ENCODE measurements at places on chromosomes 5 and 9.

DNA sequence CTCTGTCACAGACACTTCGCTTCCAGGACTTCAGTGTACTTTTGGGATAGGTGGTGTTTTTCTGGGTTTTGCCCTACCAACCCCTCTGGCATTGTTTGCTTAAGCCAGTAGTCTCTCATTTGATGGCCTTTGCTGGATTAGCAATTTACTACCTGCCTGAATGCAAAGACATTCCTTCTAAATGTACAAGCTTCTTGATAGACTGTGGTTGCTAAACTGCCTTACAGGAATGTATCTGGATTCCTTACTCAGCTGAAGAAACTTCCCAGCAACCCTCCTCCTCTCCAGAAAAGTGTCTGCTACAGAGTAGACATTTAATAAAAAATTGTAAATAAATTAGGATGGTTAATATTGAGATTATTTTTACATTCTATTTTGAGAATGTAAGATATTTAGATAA, 1916.7 kb downstream of the EFNA5 start:
- H3K4me3 ChIP-seq = no peak overlapping the region
- DNase-seq = no peak
- no peak overlapping the region for H3K27ac ChIP-seq

- no peaks in the 10 kb centered on the region for H3K36me3 ChIP-seq
- H3K4me3 ChIP-seq = no peak overlapping the region
- DNase-seq = no peak
- no peaks in the 10 kb centered on the region for H3K4me1 ChIP-seq
- peaks cover 5% of the 10 kb centered on the region for H3K27me3 ChIP-seq
Measured at GRCh38 chr9:98491231-98491651, 217.5 kb downstream of the GABBR2 start.

GRCh38 chr5:74541381-74541781, 99.1 kb downstream of the ENC1 start:
- no peak for DNase-seq
- H3K4me3 ChIP-seq = no peak overlapping the region
- H3K27me3 ChIP-seq = peaks cover 16% of the 10 kb centered on the region
- H3K4me1 ChIP-seq = peaks cover 3% of the 10 kb centered on the region

DNA sequence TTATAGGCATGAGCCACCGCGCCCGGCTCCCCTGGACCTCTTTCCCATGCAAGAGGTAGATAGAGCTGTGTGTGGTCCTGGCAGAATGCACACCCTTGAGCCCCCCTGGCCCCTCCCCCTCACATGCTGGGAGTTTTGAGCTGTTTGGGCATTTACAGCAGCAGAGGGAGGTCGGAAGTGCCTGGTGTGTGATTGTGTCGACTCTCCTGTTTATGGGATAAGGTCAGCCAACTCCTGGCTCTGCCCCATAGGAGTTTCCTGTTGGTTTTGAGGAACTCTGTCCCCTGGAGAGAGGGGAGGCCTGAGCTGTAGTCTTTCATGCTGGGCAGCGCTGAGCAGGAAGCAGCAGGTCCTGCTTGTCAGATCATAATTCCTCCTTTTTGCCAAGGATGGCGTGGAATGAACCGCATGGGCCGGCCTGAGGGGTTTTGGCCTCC, 6.0 kb downstream of the LRRC8A start:
- H3K27ac ChIP-seq = no peak overlapping the region
- no peak for DNase-seq
- no peak overlapping the region for H3K4me3 ChIP-seq

DNA sequence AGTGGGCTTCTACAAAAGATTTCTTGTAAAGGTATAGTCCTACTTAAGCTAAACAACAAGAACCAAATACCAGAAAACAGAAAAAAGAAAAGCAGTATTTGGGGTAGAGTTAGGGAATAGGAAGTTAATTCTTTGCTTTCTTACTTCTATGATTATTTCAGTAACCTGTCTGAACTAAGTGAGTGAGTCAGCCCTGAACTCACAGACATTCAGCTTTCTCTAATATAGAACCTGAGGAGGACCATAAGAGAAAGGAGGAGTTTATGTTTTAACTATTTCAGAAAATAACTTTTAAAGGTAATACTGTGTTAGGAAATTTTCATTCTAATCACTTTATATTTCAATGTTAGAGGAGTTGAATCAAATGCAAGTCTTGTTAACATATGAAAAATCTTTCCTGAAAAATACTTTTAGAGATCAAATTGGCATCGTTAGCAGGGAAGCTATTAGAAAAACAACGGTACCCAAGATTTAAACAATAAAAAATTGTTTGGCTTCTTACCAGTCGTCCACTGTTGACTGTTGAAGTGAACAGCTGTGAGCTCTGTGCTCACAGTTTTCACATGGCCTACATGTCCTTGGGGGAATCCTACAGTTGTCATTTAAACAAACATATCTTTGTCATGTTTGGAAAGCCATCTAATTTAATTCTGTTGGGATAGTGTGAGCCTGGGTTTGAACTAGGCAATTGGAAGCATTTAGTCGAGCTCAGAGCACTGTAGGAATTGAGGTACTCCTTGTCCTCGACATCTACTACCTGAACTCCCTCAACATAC, 19.9 kb upstream of the ZFAND5 start:
- peaks cover 2% of the 10 kb centered on the region for H3K36me3 ChIP-seq
- H3K27ac ChIP-seq = no peak overlapping the region
- H3K4me3 ChIP-seq = no peak overlapping the region
- peaks cover 2% of the 10 kb centered on the region for H3K27me3 ChIP-seq
- peaks cover 14% of the 10 kb centered on the region for H3K4me1 ChIP-seq
- DNase-seq = no peak

- H3K36me3 ChIP-seq = no peaks in the 10 kb centered on the region
- H3K4me3 ChIP-seq = no peak overlapping the region
- DNase-seq = no peak
Measured at GRCh38 chr5:90548069-90548593, 10.5 kb upstream of the ADGRV1 start.

GRCh38 chr5:100654895-100655294, 119.7 kb downstream of the FAM174A start:
- H3K4me1 ChIP-seq = peaks cover 3% of the 10 kb centered on the region
- no peak overlapping the region for H3K4me3 ChIP-seq
- no peak overlapping the region for H3K27ac ChIP-seq
- DNase-seq = no peak
- H3K36me3 ChIP-seq = no peaks in the 10 kb centered on the region

GRCh38 chr9:73118286-73118685, 33.4 kb upstream of the ANXA1 start:
- no peaks in the 10 kb centered on the region for H3K27me3 ChIP-seq
- H3K4me3 ChIP-seq = no peak overlapping the region
- no peak for DNase-seq
- H3K36me3 ChIP-seq = no peaks in the 10 kb centered on the region

DNA sequence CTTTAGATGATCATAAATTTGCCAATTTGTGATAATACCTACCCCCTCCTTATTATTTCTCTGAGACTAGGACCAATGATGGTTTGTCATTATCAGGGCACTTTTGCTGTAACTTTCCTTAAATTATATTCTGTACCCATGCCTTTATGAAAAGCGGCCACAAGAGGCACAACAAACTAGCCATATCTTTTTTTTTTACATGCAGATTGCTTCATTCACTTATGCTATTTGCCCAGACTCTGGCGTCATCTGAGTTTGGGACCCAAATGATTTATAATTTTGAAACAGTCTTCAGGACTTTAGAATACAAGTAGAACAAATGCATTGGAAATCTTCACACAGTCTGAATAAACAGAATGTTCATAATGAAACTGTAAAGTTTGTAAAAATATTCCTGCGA, 408.1 kb downstream of the MAT2B start:
- H3K27me3 ChIP-seq = no peaks in the 10 kb centered on the region
- peaks cover 20% of the 10 kb centered on the region for H3K4me1 ChIP-seq
- H3K36me3 ChIP-seq = no peaks in the 10 kb centered on the region
- DNase-seq = no peak
- no peak overlapping the region for H3K27ac ChIP-seq

GRCh38 chr5:158177146-158177545, 318.2 kb upstream of the CLINT1 start:
- DNase-seq = no peak
- no peaks in the 10 kb centered on the region for H3K36me3 ChIP-seq
- no peak overlapping the region for H3K4me3 ChIP-seq
- no peaks in the 10 kb centered on the region for H3K27me3 ChIP-seq

DNA sequence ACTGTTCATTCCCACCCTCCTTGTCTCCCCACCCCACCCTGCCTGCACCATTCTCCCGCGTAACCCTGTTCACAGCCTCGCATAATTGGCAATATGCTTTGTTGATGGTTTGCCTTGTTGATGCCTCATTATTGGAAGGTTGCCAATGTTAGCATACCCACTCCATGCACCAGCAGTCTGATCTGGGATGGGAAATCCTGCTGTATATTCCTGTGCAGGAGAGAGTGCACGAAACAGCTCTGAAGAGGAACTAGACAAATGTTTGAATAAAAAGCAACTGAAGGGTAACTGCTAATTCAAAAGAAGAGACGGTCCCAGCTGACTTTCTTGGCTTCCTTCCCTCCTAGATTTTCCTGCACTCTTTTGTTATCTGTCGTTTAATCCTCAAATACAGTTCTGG, 271.7 kb upstream of the TLE4 start:
- H3K4me3 ChIP-seq = no peak overlapping the region
- H3K4me1 ChIP-seq = no peaks in the 10 kb centered on the region
- no peak for DNase-seq
- no peaks in the 10 kb centered on the region for H3K36me3 ChIP-seq
- H3K27ac ChIP-seq = no peak overlapping the region
- H3K27me3 ChIP-seq = no peaks in the 10 kb centered on the region

DNA sequence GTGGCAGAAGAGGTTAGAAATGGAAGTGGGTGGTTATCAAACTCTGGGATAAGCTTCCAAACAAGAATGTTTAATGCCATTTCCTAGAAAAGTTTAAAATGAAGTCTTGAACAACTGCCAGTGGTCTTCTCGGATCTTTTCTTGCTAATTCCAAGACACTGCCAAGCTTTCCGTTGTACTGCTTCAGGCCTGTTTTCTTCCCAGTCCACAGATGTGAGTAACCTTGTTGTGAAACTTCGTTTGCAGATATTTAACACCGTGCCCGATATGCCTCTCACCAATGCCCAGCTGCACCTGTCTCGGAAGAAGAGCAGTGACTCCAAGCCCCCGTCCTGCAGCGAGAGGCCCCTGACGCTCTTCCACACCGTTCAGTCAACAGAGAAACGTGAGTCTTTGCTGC, 269.8 kb downstream of the NR3C1 start:
- no peak overlapping the region for H3K27ac ChIP-seq
- no peak for DNase-seq
- H3K36me3 ChIP-seq = peaks cover 10% of the 10 kb centered on the region
- H3K27me3 ChIP-seq = no peaks in the 10 kb centered on the region

DNA sequence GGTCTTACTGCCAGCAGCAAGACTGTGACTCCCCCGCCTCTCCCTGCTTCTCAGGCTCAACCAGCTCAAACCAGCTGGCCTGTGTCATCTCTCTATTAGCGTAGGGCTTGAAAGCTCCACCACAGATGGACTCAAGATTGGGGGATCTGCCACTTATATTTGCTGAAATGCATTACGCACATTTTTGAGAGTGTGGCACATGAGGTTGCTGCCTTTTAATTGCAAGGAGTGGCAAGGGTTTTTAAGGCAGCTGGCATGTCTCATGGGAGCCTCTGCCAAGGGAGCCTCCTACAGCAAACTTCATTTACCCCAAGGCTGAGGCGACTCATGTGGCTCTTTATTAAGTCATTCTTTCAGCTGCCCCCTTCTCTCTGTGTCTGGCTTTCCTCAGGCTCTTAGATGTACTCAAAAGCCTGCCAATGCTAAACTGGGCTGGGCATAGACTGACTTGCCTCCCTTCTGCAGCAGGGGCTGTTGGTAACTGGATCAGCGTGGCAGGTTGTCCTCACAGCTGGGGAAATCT, 219.3 kb downstream of the SMARCA2 start:
- H3K36me3 ChIP-seq = no peaks in the 10 kb centered on the region
- H3K4me1 ChIP-seq = no peaks in the 10 kb centered on the region
- no peak for DNase-seq
- peaks cover 5% of the 10 kb centered on the region for H3K27me3 ChIP-seq
- H3K27ac ChIP-seq = no peak overlapping the region
- no peak overlapping the region for H3K4me3 ChIP-seq

GRCh38 chr5:179301796-179302195, 43.5 kb downstream of the ADAMTS2 start:
- no peak overlapping the region for H3K27ac ChIP-seq
- H3K4me3 ChIP-seq = no peak overlapping the region
- H3K4me1 ChIP-seq = no peaks in the 10 kb centered on the region
- H3K27me3 ChIP-seq = peaks cover 1% of the 10 kb centered on the region
- H3K36me3 ChIP-seq = no peaks in the 10 kb centered on the region
- no peak for DNase-seq

DNA sequence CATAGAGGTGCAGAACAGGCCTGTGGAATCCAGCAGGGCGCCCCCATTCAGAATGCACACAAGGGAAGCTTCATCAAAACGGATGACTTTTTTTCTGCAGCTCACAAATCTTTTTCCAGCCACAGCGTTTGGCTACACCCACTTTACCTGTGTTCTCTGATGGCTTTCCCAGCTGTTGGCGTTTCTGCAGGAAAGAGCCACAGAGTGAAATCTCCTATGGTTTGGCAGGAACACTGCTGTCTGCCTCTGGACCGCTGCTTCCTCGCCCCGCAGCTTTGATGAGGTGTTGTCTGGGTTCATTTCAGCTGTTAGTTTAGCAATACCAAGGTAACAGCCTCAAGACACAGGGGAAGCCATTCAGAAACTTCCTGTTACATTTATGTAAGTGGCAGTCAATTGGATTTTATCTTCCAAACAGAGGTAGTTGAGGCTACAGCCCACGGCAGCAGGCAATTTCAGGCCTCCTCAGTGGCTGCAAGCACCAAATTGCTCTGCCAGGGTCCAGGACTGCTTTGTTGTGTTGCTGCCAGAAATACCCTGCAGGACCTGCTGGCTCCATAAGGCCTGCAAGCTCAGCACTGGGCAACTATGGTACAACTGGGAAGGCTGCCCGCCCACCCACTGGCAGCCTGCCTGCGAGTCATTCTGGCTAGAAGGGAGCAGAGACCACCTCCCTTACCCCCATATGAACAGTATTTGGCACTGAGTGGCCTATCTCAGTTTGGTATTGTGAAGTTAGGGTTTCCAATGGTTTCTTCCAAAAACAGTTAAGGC, 96.7 kb downstream of the MVB12B start:
- DNase-seq = no peak
- H3K4me3 ChIP-seq = no peak overlapping the region
- H3K4me1 ChIP-seq = peaks cover 15% of the 10 kb centered on the region
- H3K27me3 ChIP-seq = no peaks in the 10 kb centered on the region
- H3K27ac ChIP-seq = no peak overlapping the region

DNA sequence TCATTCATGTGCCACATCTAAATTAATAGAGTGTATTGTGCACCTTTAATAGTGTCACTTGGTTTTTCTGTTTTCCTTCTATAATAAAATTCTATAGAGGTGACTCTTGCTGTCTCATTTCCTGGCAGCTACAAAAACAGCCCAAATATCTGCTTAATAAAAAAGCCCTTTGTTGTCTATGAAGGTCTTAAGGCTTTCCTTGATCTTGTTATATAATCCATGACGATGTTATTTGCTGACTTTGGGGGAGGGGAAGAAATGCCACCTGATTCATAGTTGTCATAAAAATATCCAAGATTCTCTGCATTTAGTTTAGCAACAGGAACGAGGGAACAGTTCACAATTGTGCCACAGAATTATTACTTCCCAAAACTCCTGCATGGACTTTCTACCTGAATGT, 31.3 kb downstream of the CPEB4 start:
- no peaks in the 10 kb centered on the region for H3K27me3 ChIP-seq
- peaks cover 2% of the 10 kb centered on the region for H3K36me3 ChIP-seq
- peaks cover 15% of the 10 kb centered on the region for H3K4me1 ChIP-seq
- no peak overlapping the region for H3K4me3 ChIP-seq
- no peak for DNase-seq

Data from activated naive CD8-positive, alpha-beta T cell treated with anti-CD3 and anti-CD28 coated beads, Interleukin-2, amount 50 U/mL, for 24 hours (primary cell).